Pancreas (tissue), 10 donors: ENCODE measurements at places on chromosomes 2 and 18. TPM values are rescaled to one million over a fixed set of nuclear protein-coding genes. Genes with fewer than 3 reads are reported as not detected.
A peak's percentile ranks its signal among the peaks of the same experiment; 100 is the strongest.

GRCh38 chr2:68110102-68110501, 47.3 kb upstream of the C1D start:
- no peak for DNase-seq

GRCh38 chr2:22855761-22856184, 529.2 kb upstream of the KLHL29 start:
- DNase-seq = no peak

DNA sequence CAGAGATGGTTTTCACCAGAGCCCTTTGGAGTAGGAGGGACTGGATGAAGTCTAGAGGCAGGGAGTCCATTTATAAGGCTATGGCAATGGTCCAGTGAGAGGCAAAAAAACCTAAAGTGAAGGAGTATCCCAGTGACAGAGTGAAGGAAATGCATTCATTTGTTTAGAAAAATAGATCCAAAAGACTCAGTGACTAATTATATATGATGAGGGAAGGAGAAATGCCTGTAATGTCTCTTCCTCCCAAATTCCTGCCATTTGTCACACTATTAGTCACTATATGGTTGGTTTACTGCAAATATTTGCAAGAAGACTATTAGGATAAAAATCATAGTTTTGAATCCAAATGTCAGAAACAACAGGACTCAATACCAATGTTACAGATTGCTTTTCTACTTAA, 104.2 kb downstream of the ZNF521 start:
- no peak for DNase-seq

DNA sequence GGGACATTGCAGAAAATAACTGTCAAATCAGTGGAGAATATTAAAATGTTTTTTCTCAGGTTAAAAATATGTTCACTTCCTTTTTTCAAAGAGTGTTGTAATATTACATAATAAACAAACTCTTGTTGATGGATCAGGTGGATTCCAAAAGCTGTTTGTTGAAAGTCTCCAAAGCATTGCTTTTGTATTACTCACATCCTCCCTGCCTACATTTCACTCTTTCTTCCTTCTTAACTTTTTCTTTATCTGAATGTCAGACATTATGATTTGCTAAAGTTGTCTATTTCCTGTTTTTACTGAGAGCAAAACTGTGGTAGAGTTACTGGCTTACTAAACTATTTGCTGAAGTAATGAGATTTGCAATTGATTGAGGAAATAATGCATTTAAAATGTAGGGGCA, 92.1 kb downstream of the CDH19 start:
- DNase-seq = no peak

DNA sequence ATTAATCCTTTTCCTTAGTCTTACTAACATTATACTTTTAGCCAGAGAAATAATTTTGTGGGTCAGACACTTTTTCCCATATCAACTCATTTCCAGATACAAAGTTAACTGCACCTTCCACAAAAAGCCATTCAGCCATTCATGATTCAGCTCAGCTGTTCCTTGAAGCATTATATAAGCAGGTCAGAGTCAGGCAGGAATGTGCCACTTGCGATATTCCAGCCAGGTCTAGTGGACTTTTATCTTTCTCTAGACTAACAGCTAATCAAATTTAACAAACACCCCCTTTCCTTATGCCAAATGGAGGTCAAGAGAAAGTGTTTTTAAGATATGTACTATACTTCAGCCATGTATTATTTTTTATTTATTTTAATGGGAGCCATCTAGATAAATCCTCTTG, 75.6 kb upstream of the EPB41L3 start:
- DNase-seq = no peak

GRCh38 chr2:10289891-10290290, 12.8 kb upstream of the HPCAL1 start:
- DNase-seq = no peak

DNA sequence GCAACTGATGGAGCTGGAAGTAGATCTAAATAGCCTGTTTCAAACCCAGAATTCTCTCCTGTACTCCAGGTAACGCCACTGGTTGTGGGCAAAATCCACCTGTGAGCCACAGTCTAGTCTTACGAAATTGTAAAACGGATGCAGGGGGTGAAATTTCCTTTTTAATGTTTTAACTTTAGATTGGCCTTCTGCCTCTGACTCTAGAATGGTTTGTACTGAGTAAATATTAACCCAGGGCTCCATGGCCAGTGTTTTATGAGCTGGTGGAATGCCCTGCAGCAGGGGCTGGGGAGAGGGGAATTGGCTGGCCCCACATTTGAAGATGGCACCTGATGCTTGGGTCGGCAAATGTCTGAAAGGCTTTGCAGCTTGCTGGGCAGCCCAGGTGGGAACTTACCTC, 156.6 kb downstream of the MYCN start:
- no peak for DNase-seq

- DNase-seq = no peak
These were observed 188.3 kb upstream of the STON1 start for GRCh38 chr2:48341551-48342133.

- no peak for DNase-seq
These were observed 103.0 kb upstream of the FBXO11 start for GRCh38 chr2:48009256-48009655.

- no peak for DNase-seq
These were observed 219.2 kb downstream of the LRP1B start for GRCh38 chr2:141911485-141912066.

DNA sequence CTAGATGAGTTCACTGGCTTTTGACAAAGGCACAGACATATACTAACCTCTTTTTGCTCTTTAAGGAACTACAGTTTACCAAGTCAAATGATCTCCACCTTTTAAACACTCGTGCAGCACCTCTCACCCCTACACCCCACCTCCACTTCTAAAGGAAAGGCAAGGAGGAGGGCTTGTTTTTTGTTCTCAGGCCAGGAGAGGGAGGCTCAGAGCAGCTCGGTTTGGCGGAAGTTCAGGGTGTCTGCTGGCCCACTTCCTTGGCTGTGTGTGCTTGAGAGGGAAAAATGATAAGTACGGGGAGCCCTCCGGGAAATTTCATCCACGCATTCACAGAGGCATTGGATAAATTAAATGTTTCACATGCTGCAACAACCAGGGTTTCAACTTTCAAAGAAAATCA, 667.9 kb downstream of the BCL11A start:
- DNase-seq = peak; percentile 18

Gene SCYGR7
- not detected for total RNA-seq

Gene FBXO48
- 1.1 TPM for total RNA-seq

Gene PELI1
- total RNA-seq = 12.3 TPM

Gene CCDC74A
- 1.0 TPM for total RNA-seq

Gene IFIH1
- 12.1 TPM for total RNA-seq

Gene IL36A
- not detected for total RNA-seq

Gene PMAIP1
- 1.8 TPM for total RNA-seq

Gene MSH6
- 26.9 TPM for total RNA-seq
